ENCODE measurements at places on chromosomes 7 and 10.

- no peak for DNase-seq
Observed at GRCh38 chr10:11441151-11441535, 170.3 kb downstream of the USP6NL start.

- no peak for DNase-seq
Observed at GRCh38 chr10:129946859-129947258, 17.2 kb downstream of the EBF3 start.

- DNase-seq, result no peak
Observed at GRCh38 chr10:95517536-95518454, 43.4 kb downstream of the SORBS1 start.

- DNase-seq, result no peak
Observed at GRCh38 chr10:128560993-128561392, 434.8 kb upstream of the MKI67 start.

DNA sequence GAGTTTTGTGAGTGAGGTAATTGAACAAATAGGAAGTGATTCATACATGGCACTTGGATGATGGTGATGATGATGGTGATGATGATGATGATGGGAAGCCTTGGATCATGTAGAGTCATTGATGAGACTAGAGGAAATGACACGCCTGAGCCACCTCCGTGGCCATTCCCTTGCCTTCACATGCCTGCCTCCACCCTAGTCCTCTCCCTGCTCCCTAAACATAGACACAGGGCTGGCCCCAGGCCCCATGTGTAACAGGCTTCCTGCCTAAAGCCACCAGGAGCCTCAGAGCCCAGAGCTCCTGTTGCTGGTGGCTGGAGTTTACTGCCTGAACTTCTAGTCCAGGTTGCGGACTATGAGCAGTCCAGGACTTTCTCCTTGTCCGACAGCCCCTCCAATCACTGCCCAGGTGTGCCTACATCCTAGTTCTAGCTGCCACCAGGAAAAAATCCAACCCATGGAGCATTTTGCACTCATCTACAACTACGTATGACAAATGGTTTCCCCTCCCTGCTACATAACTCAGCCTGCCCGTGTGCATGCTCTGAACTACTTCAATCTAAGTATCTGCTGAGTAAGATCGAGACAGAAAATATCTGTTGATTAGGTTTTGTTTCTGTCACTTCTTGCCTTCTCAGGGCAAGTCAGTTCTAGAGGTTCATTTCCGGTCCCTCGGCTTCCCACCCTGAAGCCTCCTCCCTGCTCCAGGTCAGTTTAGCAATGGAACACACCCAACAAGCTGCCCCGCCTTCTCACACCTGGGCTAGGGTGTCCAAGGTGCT is 35.5 kb upstream of the KDM7A start:
- no peak for DNase-seq

DNA sequence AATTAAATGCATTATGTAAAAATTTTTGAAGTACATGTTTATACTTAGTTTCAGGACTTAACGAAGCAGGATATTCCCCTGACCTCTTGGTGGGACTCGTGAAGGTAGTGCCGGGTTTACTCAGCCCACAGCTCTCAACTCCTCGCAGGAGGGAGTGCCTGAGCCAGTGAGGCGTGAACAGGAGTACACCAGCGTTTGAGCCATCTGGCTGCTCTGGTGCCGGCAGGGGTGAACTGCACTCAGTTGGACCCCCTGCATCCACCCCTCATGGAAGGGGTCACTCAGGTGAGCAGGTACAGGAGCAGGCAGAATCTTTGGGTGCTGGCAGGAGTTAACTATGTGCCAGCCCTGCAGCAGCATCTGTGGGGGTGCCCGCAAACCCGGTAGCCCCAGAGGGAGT is 625.1 kb upstream of the PCDH15 start:
- DNase-seq, result no peak

DNA sequence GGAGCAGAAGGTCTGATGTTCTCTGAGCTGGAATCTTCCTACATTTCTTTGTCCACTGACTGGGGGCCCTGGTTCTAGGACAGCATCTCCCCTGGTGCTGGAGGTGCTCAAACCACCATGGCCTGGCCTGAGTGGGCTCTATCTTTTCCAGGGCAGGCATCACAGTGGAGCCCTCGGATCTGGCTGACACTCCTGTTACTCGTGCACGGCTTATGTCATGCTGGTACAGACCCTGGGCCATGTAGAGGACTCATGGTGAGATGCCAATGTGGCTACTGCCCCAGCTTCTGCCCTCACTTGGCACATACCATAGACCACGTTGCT is 96.0 kb downstream of the HIPK2 start:
- no peak for DNase-seq

Data from esophagus muscularis mucosa (tissue), 4 donors.